ENCODE measurements at places on chromosomes 3 and 15. TPM values are rescaled to one million over a fixed set of nuclear protein-coding genes. Genes with fewer than 3 reads are reported as not detected.

The ISLR2 gene
- total RNA-seq, result 0.28 TPM

The COL7A1 gene
- 138 TPM for total RNA-seq

The DYNC1LI1 gene
- total RNA-seq, result 41.7 TPM

The SPRED1 gene
- 5.7 TPM for total RNA-seq

The ARPIN gene
- 13.6 TPM for total RNA-seq

The AHSG gene
- 0.16 TPM for total RNA-seq

The SLC15A2 gene
- total RNA-seq, result 0.18 TPM

The RTP3 gene
- total RNA-seq, result not detected

The ZBBX gene
- not detected for total RNA-seq

The CSTA gene
- 0.43 TPM for total RNA-seq

The FBXO40 gene
- total RNA-seq, result not detected

The FGD5 gene
- 0.06 TPM for total RNA-seq

The PLA2G4E gene
- not detected for total RNA-seq

The DNAJA4 gene
- not detected for total RNA-seq

The SLC2A2 gene
- total RNA-seq, result not detected

The KAT2B gene
- total RNA-seq, result 7.3 TPM

The SLC24A1 gene
- total RNA-seq, result 2.2 TPM

The ACTC1 gene
- total RNA-seq, result not detected

The OCA2 gene
- total RNA-seq, result 0.32 TPM

The CYB561D2 gene
- 19.4 TPM for total RNA-seq

The CPA3 gene
- total RNA-seq, result not detected

The CLRN1 gene
- not detected for total RNA-seq

The KBTBD13 gene
- not detected for total RNA-seq

The PRR20G gene
- 0.80 TPM for total RNA-seq

The SGO1 gene
- total RNA-seq, result 16.3 TPM

The FLNB gene
- 376 TPM for total RNA-seq

The CTNNB1 gene
- total RNA-seq, result 171 TPM

The PSTPIP1 gene
- total RNA-seq, result not detected

The PPIB gene
- total RNA-seq, result 742 TPM

The OXTR gene
- total RNA-seq, result 10.4 TPM

The DOCK3 gene
- total RNA-seq, result 0.35 TPM

The CCR9 gene
- total RNA-seq, result not detected

The TJP1 gene
- 81.7 TPM for total RNA-seq

The FBLN2 gene
- 2.1 TPM for total RNA-seq

The FAM3D gene
- not detected for total RNA-seq

The PLSCR5 gene
- not detected for total RNA-seq

The ATP8B4 gene
- 0.63 TPM for total RNA-seq

The MASP1 gene
- not detected for total RNA-seq

The CFAP20DC gene
- 2.5 TPM for total RNA-seq

The AMT gene
- 0.27 TPM for total RNA-seq

The FAM107A gene
- total RNA-seq, result 0.13 TPM

The RBP2 gene
- not detected for total RNA-seq

The SAMMSON gene
- total RNA-seq, result not detected

The BOC gene
- total RNA-seq, result 7.1 TPM

The PLCH1 gene
- 0.97 TPM for total RNA-seq

The TMC3 gene
- total RNA-seq, result not detected

The PRICKLE2 gene
- total RNA-seq, result 2.4 TPM

The LRRN1 gene
- not detected for total RNA-seq

The C3orf70 gene
- total RNA-seq, result not detected

The IQCB1 gene
- 11.2 TPM for total RNA-seq

The MYZAP gene
- 1.0 TPM for total RNA-seq

The SETD2 gene
- total RNA-seq, result 17.9 TPM

The COL6A6 gene
- total RNA-seq, result not detected

The WDR93 gene
- 0.18 TPM for total RNA-seq

The EBLN2 gene
- 0.70 TPM for total RNA-seq

The GOLGA8G gene
- not detected for total RNA-seq
